ENCODE measurements at places on chromosomes 1 and 21.
A peak's percentile ranks its signal among the peaks of the same experiment; 100 is the strongest.

- DNase-seq = no peak
These were observed 68.5 kb upstream of the PLXNA2 start for GRCh38 chr1:208312706-208313105.

DNA sequence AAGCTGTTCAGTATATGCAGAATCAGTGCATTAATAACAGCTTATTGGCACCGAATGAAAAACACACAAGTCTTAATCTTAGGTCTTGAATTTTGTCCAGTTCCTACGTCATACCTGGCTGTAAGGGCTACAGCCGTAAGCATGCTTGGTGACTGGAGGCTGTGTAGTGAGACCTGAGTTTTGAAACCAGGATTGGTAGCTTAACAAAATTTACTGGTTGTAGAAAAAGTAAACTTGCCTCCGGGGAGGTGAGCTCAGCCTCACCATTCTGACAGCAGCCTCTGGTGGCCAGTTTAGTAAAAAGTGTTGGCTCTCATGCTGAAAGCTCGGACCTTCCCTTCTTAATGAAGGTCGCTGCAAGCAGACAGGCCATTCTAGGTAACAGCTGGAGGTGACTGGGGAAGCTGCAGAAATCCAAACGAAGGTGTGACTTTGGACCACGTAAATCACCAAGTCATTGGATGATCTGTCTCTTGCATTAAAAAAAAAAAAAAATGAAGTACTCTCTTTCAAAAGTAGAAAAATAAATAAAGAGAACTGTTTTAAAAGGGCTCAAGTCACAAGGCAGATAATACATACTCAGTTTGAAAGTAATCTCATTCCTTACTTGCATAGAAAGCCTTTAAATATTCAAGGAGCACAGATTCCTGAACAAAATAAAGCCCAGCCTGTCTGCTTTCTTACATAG lies 48.9 kb downstream of the HLCS start:
- peak; percentile 59 for DNase-seq

GRCh38 chr1:59214248-59215208 lies 82.4 kb upstream of the FGGY start:
- no peak for DNase-seq

DNA sequence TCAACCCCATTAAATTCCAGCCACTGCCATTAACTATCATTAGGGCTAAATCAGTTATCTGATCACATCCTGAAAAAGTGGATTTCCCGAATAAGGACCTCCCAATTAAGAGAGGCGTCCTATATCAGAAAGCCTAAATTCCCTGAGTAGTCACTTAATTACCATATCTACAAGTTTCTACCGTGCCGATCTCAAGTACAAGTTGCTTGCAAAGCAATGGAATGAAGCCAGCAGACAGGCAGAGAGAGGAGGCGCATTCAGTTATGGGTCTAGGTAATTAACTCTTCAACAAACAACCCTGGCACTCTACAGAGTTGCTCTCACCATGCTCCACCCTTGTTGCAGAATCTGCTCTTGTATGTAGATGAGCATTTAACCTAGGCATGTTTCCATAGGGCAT lies 494.6 kb upstream of the RUNX1 start:
- DNase-seq = no peak

- no peak for DNase-seq
These were observed 219.0 kb downstream of the KAZN start for GRCh38 chr1:14817223-14818170.

DNA sequence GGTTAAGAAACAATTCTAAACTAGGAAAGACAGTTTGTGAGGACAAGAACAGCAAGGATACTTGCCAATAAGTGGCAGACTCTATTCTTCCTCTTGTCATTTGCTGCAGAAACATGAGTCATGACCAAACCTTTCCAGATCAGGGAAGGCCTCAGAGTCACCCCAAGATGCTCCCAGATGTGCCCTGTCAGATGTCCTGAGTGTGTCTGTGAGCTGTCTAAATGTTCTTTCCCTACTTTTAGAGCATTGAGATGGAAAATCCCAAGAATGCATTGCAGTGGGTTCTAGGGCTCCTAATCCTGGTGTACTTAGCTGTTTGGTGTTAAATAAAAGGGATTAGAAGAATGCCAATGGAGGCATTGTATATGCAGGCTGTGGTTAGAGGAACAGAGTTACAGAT lies 57.5 kb upstream of the KIAA0040 start:
- no peak for DNase-seq

DNA sequence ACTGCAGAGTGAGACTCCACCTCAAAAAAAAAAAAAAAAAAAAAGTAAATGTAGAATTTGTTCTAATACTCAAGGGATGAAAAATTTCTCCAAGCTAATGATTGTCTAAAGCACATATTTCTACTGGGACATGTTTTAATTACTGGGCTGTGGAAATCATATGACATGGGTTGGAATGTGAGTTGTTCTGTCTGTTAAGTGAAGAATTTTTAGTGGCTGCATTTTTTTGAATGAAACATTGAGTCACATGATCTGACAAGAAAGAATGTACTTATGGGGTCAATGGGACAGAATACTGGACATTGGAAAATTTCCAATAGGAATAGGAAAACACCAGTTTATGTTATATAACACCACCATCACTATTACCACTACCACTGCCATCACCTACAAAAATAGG lies 123.8 kb upstream of the IVNS1ABP start:
- peak; percentile 35 for DNase-seq

DNA sequence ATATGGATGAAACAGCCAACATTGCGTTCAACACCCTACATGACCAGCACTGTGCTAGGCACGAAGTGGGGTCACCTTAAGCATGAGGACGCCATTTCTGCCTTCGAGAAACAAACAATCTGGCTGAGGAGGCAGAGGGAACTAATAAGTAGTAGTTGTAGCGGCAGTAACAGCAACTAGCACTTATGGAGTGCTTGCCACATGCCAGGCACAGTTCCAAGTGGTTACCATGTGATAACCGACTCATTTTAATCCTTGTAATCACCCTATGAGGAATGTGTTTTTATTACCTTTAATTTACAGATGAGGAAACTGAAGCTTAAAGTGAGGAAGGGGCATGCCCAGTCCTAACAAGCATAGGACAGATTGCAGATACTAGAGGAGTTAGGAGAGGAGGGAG lies 33.7 kb downstream of the KCND3 start:
- DNase-seq = no peak

DNA sequence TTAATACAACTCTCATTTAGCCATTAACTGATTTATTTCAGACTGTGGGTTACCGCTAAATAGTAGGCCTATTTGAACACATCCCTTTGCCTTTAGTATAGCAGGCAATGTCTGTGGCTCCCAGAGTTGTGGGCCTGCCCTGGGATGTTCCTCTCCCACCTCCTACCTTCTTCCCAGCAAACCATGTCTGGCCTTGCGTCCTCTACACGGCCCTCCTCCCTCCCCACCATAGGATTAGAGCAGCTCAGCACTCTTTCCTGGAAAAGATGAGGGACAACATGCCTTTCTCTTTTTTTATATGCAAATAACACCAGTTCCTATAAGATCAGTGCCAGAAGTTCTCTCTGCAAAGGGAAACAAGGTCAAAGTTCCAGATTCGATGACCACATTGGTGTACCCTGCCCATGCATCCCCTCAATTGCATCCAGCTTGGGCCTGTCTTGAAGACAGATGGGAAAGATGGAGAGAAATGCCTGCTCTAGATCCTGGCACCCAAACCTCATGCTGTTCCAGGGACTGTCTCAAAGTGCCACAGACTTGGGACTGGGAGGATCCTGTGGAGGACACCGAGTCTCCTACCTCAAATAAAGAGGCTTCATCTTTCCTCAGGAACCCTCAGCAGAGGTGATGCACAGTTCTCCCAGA lies 57.2 kb downstream of the CD46 start:
- DNase-seq = no peak

DNA sequence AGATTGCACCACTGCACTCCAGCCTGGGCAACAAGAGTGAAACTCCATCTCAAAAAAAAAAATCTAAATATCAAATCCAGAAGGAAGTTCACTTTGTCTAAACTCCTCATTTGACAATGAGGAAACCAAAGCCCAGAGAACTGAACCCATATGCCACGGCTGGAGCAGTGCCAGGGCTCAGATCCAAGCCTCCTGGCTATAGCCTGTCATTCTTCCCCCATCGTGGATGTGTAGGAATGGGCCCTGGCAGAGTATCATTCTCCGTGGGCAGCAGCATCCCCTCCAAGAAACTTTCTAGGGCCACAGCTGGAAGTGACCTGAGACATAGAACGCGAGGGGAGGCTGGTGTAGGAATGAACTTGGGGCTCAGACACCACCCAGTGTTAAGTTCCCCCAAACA lies 47.2 kb downstream of the CAPN9 start:
- no peak for DNase-seq

DNA sequence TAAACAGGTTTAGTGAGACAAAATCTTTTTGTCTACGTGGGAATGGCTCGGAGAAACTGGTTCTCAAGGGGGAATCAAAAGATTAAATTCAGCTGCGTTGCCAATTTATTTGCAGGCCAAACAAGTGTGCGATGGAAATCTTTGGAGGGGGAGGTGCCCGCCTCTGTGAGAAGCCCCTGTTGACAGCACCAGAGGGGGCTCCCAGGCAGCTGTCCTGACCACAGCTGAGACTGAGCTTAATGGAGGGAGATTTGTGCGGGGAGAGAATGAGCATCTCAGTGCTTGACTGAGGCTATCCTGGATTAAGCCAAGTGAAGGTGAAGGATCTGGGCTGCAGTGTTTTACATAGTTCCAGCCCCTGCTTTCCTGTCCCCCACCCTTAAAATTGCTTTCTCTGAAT lies 169.7 kb downstream of the ATG4C start:
- no peak for DNase-seq

- DNase-seq = no peak
These were observed 34.9 kb downstream of the SYF2 start for GRCh38 chr1:25197235-25197975.

GRCh38 chr1:199629624-199630023 lies 397.9 kb upstream of the NR5A2 start:
- no peak for DNase-seq

GRCh38 chr1:40802742-40803113 lies 19.1 kb downstream of the KCNQ4 start:
- DNase-seq = no peak

DNA sequence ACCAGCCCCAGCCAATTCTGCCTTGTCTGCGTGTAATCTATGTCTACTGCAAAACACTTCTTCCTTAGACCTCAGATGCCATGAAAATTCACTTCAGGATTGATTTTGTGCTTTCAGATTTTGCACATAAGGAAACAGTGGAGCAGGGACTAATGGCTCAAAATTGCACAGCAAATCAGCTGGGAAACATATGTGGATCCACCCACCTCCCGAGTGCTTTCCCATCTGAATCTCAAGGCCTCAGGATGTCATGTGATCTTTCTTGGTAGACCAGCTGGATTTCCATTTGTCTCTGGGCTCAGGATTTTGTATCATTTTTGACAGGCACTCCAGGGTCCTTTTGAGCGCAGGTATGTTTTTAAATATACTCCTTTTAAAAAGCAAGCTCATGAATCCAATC lies 158.6 kb downstream of the MIS18A start:
- no peak for DNase-seq

DNA sequence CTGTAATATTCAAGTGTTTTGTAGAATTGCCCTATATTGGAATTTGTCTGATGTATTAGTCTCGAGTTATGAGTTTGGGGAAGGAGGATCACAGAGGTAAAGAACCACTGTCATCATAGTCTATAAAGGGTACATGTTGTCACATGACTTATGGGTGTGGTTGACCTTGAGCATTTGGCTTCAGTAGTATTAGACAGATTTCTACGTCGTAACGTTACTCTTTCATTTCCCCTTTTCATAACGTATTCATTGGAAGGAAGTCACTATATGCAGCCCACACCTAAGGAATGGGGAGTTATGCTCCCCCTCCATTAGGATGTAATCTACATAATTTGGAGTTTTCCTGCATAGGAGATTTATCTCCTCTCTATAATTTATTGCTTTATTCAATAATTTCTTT lies 110.1 kb upstream of the VAV3 start:
- DNase-seq = no peak

GRCh38 chr1:234437423-234438171 lies 41.4 kb downstream of the TARBP1 start:
- DNase-seq = no peak

GRCh38 chr1:6126521-6127067 lies 53.5 kb downstream of the CHD5 start:
- no peak for DNase-seq

- DNase-seq = no peak
These were observed 1.4 kb downstream of the PBXIP1 start for GRCh38 chr1:154954541-154954940.

DNA sequence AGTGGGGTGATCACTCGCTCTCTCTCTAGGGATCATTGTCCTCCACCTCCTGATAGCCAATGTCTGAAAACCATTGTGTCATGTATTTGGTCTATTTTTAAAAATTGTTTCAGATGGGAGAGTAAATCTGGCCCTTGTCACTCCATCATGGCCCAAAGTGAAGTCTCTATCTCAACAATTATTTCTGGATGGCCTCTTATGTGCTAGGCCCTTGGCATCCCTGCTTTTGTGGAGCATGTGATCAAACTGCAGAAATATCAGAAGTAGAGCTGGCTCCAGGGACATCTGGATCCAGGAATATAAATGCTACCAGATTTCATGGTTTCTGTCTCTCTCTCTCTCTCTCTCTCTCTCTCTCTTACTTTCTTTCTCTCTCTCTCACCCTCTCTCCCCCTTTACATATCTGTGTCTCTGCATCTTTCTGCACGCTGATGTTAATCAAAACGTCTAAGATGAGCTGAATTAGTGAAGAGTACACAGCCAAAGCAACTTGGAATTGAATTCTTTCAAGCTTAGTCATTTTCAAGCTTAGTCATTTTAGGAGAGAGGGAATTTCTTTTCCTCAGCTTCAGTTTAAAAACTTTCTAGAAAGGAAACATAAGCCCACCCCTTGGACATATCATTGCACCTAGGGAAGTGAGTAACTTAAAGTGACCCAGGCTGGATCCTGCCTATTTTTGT lies 47.4 kb upstream of the DOCK7 start:
- DNase-seq = peak; percentile 31

- no peak for DNase-seq
These were observed 206.8 kb downstream of the ST6GALNAC3 start for GRCh38 chr1:76281306-76281705.

GRCh38 chr1:16716691-16717335 lies 23.5 kb upstream of the RNU1-4 start:
- DNase-seq = no peak
